NCI-H345 (cell line): ENCODE measurements at places on chromosomes 5 and 9.

DNA sequence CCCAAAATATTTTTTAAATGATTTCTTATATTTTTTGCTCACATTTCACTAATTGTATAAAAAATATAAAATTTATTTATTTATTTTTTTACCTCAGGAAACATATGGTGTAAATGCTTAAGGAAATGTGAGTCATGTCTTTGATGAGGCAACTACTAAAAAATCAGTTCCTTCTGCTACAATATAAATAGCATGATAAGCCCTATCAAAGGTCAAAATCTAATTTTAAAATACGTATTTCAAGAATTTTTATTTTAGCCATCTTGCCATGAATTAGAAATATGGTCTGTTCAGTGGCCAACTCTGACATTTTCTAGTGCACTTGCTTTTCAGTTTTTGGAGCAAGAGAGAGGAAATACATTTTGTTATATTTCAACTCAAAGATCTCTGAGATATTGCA lies 50.5 kb downstream of the PDE4D start:
- DNase-seq: no peak

DNA sequence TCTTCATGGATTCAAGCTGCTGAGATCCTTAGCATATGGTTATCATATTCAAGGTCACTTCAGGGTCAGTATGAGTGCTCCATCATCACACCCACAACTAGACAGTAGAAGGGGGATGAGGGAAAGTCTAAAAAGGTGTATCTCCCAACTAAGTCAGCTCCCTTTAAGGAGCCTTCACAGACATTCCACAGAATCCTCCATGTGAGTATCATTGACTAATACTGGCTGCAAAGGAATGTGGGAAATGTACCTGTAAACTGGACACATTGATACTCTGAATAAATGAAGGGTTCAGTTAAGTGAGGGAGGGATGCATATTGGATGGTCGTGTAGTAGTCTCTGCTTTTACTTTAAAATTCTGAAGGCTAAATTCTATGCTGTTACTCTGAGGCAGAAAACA lies 330.7 kb downstream of the LRRC70 start:
- no peak for DNase-seq

GRCh38 chr5:14171046-14171445 lies 27.9 kb downstream of the TRIO start:
- DNase-seq: no peak

DNA sequence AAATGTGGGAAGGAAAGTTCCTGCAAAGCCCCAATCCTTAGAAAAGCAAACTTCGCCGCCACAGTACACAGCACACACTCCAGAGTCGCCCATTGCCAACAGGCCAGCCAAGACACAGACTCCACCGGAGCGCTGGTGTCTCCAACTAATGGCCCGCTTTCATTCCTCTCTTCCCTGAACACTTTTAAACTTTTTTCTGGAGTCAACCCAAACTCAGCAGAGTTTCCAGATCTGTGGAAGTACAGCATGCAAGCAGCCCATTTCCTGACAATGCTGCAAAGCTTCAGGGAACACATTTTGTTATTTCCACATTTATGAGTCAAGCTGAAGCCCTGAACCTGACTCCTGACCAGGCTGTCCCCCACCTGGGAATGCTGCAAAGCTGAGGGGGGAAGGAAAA lies 351.9 kb downstream of the NFIB start:
- no peak for DNase-seq

GRCh38 chr9:93598647-93599241 lies 22.4 kb downstream of the PHF2 start:
- DNase-seq: peak; percentile 26
